ENCODE measurements at places on chromosomes 12 and 14. TPM values are rescaled to one million over a fixed set of nuclear protein-coding genes. Genes with fewer than 3 reads are reported as not detected.

FOXN4 gene
- not detected for total RNA-seq

GLIPR1L2 gene
- 1.8 TPM for total RNA-seq

KLRK1 gene
- 0.97 TPM for total RNA-seq

NTF3 gene
- 1.8 TPM for total RNA-seq

DNA sequence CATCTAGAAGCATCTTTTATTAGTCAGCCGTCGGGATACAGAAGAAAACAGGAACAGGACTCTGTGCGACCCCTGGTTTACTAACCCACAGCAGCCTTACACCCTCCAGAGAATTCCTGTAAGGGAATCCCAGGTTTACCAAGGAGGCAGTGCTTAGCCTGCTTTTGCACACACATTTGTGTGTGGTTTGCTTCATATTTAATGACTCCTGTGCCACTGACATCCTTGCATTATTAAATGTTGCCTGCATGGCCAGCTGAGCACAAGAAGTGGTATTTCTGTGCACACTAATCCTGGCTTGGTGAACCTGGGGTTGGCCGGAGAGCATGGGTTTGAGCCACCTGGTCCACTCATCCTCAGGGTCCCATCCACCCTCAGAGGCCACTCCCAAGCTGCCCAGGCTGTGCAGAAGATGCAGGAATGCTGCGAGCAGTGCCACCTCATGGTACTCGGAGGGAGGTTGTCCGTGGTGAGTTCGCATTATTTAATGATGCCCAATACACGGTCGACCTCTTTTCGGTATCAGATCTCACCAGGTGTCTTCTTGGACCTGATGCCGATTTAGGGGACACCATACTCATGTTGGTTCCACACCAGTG lies 152.4 kb upstream of the RTL1 start:
- no peak for DNase-seq

DNA sequence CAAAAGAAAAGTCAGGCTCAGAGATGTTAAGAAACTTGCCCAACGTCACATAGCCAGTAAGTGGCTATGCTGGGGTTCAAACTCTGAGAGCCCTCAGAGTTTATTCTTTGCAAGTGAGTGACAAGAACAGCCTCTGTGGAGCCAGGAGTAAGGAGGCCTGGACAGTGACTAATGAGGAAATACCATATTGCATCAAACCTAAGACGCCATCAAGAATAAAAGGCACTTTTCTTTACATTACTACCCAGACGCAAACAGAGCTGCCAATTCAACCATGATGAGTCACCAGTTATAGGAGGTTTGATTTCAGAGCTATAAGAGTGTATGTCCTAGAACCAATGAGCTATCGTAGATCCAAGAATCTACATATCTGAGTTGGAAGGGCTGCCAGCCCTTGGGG lies 9.4 kb downstream of the TNFRSF1A start:
- DNase-seq = no peak

GRCh38 chr12:95848575-95849388 lies 10.0 kb upstream of the SNRPF start:
- DNase-seq = no peak

GRCh38 chr14:54691525-54692283 lies 124.8 kb downstream of the SAMD4A start:
- peak; percentile 79 for DNase-seq

GRCh38 chr12:106098691-106099200 lies 40.0 kb downstream of the NUAK1 start:
- DNase-seq = no peak

- DNase-seq = no peak
Measured at GRCh38 chr14:98304574-98304973, 967.4 kb downstream of the BCL11B start.

DNA sequence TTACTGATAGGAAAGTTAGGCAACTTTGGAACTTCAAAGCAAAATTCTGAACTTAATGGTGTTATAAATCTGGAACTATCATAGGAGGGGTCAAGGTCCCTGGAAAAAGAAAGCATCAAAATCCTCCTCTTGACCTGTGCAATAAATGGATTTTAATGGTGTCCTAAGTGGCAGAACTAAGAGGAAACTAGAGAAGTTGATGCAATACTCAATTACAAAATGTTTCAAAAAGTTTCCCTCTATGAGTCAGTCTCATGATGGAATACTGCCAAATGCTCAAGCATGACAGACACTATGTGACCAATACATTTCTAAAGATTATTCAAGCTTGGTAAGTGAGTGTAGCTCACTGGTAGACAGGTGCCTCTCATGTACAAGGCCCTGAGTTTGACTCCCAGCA lies 47.7 kb upstream of the ERGIC2 start:
- DNase-seq = no peak

GRCh38 chr12:107684990-107685359 lies 624 bp upstream of the PWP1 start:
- DNase-seq = no peak

All from right cardiac atrium (tissue), 5 donors.